Left ventricle myocardium superior (tissue), 1 donor: ENCODE measurements at places on chromosomes 1 and 21. TPM values are rescaled to one million over a fixed set of nuclear protein-coding genes. Genes with fewer than 3 reads are reported as not detected.
A peak's percentile ranks its signal among the peaks of the same experiment; 100 is the strongest.

Gene TNFRSF18
- total RNA-seq: 0.32 TPM

DNA sequence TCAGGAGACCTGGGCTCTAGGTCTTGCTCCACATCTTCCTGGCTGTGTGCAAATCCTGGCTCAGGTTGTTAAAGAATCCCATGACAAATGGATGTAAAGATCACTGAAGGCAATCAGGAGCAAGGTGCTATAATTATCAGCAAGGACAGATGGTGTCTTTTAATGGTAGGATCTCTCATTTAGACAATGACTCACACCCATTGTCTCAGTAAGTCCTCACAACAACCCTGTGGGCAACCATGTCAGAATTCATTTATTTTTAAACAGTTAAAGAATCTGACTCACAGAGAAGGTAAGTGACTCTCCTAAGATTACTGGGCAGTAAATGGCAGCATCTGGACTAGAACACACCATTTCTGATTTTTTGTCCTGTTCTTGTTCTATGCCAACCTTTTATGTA, 32.8 kb downstream of the RNASEL start:
- DNase-seq: no peak

Gene FCRL2
- not detected for total RNA-seq

DNA sequence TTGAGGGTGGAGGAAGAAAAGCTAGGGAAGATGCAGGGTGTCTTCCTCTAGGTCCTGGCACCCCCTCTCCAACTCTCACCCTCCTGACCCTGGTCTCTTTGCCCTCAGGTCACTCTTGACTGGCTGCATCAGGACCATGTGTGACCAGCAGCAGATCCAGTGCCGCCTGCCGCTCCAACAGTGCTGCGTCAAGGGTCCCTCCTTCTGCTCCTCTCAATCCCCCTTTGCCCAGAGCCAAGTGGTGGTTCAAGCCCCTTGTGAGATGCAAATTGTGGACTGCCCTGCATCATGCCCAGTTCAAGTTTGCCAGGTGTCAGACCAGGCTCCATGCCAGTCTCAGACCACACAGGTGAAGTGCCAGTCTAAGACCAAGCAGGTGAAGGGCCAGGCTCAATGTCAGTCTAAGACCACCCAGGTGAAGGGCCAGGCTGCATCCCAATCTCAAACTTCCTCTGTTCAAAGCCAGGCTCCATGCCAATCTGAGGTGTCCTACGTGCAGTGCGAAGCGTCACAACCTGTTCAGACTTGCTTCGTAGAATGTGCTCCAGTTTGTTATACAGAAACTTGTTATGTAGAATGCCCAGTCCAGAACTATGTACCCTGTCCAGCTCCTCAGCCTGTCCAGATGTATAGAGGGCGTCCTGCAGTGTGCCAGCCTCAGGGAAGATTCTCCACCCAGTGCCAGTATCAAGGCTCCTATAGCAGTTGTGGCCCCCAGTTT, 1.8 kb downstream of the KPRP start:
- DNase-seq: no peak

DNA sequence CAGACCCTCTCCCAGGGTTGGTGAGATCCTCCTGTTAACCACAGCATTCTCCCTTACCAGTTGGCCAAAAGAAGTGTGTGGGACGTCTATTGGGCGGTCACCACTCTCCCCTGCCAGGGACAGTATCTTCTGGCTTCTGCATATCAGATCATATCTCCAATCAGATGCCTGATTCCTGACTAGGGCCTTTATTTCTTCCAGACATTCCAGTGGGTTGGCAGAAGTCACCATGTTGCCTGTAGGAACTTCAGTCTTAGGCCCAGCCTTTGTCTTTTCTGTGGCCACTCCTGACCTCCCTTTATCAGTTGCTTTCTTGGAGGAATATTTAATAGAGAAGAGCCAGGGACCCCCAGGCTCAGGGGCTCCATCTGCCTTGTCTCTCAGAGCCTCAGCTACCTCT, 130.4 kb upstream of the F3 start:
- no peak for DNase-seq

GRCh38 chr21:41432562-41433460, 6.8 kb downstream of the MX1 start:
- no peak for DNase-seq

Gene ACTA1
- total RNA-seq: 2,149 TPM

Gene TMCO1
- 47.5 TPM for total RNA-seq

GRCh38 chr1:25973610-25974321, 24.1 kb downstream of the PAFAH2 start:
- no peak for DNase-seq

GRCh38 chr1:91011726-91012125, 10.1 kb downstream of the ZNF644 start:
- DNase-seq: no peak

GRCh38 chr1:9128166-9128519, 759 bp downstream of the GPR157 start:
- peak; percentile 70 for DNase-seq

Gene MAN1A2
- total RNA-seq: 24.0 TPM

DNA sequence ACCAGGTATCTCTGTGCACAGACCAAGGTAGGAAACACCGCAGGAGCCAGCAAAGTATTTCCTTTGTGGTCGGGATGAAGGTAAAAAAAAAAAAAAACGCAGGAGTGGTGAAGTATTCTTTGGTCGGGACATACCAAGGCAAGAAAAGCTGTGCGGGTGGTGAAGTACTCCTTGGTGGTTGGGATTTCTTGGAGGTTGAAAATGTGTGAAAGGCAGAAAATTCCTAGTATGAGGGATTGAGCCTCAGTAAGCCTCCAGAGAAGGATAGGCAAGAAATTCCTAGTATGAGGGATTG, 802.6 kb downstream of the PLA2G4A start:
- DNase-seq: no peak

DNA sequence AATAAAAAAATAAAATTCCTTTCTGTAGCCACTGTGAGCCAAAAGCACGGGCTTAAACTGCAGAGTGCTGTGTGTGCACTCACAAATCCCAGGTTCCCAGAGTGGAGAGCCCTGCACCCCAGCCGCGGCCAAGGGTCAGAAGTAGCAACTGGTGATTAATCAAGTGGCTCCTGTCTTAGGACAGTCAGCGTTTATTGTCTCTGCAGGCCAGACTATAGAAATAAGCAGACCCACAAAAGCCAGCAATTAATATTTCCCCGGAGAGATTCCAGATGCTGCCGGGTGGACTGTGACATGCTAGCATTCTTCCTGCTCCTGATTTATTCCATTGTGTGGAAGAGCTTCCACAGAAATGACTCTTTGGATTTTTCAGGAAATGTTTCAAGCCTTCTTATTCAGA, 412.2 kb downstream of the KIF26B start:
- DNase-seq: no peak

Gene AADACL3
- not detected for total RNA-seq

- peak; percentile 57 for DNase-seq
Measured at GRCh38 chr1:213996320-213997037, 8.7 kb downstream of the PROX1 start.

DNA sequence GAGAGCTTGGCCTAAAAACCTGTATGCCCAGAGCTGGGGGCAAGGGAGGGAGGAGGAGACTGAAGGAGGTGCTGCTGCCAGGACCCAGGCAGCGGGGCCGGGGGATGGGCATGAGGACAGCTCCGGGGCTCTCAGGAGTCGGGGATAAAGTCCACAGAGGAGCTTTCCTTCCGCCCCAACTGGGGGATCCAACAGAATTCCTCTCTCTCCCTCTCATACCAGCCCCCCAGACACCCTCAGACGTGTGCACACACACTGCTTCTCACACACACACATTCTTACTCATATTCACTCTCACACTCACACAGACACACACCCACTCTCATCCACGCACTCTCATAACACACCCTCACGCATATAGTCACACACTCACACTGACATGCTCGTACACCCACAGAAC, 39.1 kb downstream of the SYF2 start:
- no peak for DNase-seq

GRCh38 chr1:246878551-246878950, 53.2 kb downstream of the AHCTF1 start:
- no peak for DNase-seq

DNA sequence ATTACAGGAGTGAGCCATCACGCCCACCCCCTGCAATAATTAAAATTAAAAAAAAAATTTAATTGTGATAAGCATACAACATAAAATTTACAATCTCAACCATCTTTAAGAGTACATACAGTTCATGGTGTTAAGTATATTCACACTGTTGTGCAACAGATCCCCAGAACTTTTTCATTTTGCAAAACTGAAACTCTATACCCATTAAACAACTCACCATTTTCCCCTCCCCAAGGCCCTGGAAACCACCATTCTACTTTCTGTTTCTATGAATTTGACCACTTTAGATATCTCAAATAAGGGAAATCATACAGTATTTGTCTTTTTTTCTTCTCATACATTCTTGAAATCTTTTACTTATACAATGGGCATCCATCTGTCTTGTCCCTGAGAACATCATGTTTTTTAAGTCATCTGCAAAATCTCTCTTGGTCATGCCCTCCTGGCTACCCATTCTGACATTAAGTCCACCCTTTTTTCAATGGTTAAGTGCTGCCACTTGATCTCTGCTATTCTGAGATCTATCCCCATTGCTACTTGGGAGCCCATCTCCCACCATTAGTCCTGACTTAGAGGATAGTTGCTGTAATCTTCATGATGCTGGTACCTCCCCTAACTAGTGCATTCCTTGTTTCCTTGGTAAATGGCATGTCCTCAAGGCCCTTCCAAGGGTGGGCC, 39.4 kb upstream of the ZFYVE9 start:
- no peak for DNase-seq

Gene LRRC39
- 209 TPM for total RNA-seq

- peak; percentile 29 for DNase-seq
Measured at GRCh38 chr1:118118469-118118868, 66.6 kb downstream of the SPAG17 start.

GRCh38 chr1:88216441-88216840, 467.6 kb upstream of the PKN2 start:
- no peak for DNase-seq

Gene S100A12
- total RNA-seq: 3.5 TPM

- no peak for DNase-seq
Measured at GRCh38 chr1:246674049-246674448, 50.2 kb upstream of the SCCPDH start.

DNA sequence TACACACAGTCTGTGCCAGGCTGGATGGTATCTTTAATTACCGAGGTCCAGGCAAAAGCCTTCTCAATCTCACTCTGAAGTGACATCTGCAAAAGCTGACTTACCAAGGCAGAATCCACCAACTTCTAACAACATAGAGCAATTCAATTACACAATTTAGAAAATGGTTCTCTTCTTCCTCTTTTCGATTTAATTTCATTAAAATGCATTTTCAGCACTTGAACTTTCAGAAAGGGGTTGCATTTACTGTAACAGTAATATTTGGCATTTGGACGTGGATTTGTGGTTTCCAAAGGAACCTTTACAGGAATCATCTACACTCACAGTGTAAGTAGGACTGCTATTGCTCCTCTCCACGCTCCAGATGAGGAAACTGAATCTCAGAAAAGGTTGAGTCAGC, 53.3 kb downstream of the ERO1B start:
- no peak for DNase-seq

- DNase-seq: no peak
Measured at GRCh38 chr1:152858062-152858461, 1.7 kb upstream of the LCE7A start.

DNA sequence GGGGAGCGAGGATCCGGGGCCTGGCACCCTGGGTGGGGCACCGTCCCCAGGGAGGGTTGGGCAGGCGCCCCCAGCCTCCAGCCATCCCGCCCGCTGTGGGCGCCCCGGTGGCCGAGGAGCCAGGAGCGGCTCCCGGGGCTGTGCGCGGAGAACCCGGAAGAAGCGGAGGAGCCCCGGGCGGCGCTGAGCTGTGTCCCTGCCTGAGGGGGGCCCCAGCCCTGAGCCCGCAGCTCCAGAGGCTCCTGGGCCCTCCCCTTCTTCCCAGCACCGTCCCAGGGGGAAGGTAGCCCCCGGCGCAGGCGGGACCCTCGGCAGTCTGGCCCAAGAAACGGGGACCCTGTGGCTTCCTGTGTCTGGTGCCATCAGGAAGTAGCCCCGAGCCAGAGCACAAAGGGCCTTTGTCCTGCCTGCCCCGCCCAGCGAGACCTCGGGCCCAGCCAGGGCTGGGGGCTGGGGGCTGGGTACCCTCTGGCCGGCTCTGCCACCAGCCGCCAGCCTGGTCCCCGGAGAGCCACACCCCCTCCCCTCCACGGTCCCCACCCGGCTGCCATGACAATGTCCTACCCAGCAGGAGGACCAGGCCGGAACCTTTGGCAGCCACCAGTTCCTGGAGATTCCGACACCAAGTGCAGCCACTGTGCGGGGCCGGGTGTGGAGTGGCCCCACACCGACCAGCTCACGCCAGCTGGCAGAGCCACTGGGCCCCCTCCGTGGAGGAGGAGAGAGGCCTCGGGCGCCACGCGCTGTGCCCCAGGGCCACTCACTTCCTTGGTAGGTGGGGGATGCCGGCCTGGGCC, 15.6 kb upstream of the TTLL10 start:
- DNase-seq: peak; percentile 69
